Osteocyte (in vitro differentiated cells): ENCODE measurements at places on chromosomes 5 and 9.

DNA sequence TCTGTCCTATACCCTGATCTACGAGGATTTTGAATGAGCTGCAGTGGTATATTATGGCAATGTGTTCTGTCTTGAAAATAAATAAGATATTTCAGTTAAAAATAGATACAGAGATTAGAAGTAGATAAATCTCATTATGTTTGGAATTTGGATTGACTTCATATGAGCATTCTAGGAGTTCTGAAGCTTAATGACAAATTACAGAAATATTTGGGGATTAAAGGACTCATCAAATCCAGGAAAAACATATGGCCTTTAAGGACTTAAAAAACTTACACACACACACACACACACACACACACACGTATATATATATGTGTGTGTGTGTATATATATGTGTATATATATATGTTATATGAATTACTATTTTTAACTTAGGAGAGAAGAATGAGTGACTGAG is 446.9 kb upstream of the CD180 start:
- DNase-seq = no peak

DNA sequence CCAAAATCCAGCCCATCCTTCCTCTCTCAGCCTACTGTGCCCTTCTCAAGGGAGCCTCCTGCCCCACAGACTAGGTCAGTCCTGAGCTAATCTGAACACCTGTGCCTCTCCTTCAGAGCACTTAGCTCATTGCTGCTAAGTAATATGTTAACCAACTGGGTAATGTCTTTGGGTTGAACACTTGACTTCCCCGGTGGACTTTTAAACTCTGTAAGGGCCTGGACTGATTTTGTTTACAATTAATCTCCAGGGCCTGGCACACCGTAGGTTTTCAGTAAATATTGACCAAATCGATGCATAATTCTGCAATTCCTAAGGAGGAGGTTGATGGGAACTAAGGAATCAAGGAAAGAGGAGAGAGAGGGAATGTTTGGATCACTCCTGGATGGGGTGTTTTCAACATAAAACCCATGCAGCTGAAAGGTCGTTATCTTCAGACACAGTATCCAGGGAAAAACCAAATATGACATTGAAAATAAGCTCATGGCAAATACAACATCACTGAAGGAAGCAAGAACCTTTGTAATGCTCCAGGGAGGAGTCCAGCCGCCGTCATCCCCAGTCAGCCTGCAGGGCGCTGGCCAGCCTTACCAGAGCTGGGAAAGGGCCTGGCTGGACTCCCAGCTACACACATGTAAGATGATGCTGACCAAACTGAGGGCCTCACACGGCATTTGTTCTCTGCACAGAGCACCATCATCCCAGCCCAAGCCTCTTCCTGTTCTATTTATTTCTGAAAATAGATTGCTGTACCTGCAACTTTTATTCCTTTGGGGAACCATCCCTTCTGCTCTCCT is 166.3 kb downstream of the C5orf15 start:
- DNase-seq = no peak

- no peak for DNase-seq
These were observed 18.2 kb upstream of the DCP2 start for GRCh38 chr5:112958093-112959088.

DNA sequence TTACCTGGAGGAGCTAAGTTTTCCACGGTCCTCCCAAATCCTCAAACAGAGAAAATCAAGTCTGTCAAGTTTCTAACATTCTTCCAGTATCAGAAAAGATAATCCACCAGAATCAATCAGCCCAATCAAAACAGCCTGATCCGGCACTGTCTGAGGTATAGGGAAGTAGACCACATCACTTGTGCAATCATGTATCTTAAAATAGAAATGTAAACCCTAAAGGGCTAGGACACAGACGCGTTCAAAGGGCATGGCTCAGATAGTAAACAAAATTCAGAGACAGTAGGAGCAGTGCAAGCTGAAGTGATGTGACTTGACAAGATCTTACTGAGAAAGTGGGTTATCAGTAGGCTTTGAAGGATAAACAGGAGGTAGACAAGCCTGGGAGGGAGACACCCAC is 252.4 kb upstream of the DAPK1 start:
- no peak for DNase-seq

DNA sequence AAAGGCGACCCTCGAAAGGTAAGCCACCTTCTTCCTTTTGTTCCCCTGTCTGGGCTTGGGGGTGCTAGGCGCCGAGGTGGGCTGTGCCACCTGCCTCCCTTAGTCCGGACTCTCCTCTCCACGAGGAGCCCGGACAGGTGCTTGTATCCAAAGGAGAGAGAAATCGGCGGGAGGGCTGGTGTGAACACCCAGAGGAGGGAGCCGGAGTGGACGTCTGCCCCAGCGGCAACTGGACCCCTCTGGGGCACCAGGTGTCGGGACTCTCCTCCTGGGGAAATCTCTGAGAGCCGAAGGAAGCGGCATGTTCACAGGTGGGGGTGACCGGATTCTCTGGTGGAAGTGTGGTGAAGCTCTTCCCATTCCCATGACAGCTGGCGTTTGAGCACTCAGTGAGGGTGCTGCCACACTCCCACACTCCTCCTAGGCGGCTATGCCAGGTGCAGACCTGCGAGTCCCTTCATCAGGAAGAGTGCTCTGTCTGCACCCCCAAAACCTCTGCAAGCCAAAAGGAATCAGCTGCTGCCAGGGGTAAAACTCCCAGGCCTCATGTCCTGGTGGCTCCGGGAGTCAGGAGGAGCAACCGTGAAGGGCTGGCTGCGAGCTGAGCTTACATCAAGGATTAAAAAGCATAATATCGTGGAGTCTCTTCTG is 921 bp downstream of the KCNIP1 start:
- DNase-seq = no peak

GRCh38 chr9:103669296-103669695 is 424.8 kb upstream of the SMC2 start:
- DNase-seq = no peak

- no peak for DNase-seq
These were observed 83.4 kb downstream of the LPAR1 start for GRCh38 chr9:110954822-110955291.

DNA sequence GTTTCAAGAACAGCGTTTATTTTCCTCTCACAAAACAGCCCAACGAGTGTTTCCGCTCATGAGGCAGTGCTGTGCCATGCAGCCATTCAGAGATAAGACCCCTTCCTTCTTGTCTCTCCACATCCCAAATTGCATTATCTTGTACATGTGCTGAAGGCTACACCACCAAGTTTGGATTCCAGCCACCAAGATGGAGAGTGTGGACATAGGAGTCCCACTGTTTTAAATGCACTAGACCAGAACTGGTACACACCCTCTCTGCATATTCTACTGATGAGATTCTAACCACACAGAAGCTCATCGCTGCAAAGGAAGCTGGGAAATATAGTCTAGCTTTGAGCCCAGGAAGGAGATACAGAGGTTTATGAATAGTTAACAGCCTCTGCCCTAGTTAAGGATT is 509.4 kb downstream of the NFIB start:
- DNase-seq = no peak

DNA sequence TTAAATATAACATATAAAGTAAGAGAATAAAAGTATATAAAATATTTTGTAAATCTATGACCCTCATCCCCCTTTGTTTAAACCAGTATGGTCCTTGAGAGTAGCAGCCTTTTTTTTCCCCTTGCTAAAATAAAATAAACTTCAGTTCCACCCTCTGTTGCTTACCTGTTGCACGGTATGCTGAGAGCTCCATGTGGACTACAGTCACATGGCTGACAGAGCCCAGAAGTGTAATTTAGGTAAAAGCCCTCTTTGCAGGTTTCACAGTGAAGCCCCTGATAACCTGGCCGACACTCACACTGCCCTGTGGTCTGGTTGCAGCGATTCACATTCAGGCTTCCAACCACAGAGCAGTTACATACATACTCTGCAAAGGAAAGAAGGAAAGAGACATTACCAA is 55.1 kb downstream of the MEGF9 start:
- DNase-seq = no peak

DNA sequence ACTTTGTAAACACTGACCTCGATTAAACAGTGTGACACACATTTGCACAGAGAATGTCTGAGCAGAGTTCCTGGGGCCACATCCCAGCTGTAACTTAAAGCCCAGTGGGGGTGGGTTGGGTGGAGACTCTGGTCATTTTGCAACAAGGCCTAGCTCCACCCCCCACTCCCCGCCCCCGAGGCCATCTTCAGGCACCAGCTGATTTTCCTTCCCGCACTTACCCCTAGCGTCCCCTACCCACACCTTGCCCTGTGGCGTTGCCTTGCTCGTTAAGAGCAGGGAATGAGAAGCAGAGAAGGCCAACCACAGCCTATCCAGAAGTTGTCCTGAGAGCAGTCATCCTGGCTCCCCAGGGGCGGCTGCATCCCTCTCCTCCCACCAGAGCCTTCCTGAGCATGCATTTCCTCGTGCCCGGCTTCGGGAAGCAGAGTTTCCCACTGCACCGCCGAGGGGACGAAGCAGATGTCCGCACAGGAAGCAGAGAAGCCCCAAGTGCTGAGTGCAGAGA is 101.7 kb upstream of the SARDH start:
- no peak for DNase-seq

DNA sequence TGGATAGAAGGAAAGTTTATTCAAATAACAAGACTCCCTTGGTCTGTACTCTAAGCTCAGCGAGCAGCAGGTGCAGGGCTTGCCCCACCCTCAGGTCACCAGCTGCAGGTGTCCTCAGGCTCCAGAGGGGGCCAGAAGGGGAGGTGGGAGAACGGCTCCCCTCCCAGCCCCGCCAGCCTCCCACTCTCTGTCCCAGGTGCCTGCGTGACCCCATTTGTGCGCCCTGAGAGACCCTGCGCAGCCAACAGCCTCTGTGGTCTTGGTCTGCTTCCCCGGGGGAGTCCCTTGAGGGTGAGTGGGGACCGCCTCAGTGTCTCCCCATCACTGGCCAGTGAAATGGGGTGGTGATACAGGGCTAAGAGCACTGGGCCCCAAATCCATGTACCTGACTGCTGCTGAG is 62.3 kb upstream of the STXBP1 start:
- no peak for DNase-seq

DNA sequence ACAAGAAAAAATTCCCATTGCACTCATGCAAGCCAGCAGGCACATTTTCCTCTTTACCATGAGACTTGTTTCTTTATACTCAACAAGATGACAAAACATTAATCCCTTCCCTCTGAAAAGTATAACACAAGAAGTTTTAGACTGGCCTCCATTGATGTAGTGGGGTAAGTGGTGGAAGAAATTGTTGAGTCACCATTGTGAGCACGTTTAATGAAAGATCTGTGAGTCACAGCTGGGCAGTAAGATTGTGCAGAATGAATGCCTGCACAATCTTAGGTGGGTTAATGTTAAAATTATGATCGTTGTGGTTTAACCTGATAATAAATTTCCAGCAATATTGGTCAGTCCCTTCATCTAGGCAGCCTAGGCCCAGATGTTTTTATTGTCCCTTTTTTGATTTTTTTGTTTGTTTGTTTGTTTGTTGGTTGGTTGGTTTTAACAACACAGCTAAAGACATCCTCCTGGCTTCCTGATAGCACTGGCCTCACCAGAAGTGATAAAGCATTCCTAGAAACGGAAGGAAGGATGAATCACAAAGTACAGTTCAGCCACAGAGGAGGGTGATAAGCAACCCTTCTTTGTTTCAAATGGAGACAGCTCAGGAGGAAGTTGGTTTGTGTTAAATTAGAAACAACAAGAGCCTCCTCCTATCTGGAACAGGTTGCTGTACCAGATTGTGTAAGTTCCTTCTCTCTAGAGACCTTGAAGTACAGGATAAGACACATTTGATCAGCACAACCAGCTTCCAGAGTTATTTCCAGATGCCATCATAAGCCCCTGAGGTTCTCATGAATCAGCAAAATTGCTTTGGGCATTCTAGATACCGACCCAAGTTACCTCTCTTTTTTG is 40.3 kb downstream of the SLC24A2 start:
- DNase-seq = no peak

GRCh38 chr5:147930769-147931168 is 24.4 kb upstream of the C5orf46 start:
- no peak for DNase-seq

DNA sequence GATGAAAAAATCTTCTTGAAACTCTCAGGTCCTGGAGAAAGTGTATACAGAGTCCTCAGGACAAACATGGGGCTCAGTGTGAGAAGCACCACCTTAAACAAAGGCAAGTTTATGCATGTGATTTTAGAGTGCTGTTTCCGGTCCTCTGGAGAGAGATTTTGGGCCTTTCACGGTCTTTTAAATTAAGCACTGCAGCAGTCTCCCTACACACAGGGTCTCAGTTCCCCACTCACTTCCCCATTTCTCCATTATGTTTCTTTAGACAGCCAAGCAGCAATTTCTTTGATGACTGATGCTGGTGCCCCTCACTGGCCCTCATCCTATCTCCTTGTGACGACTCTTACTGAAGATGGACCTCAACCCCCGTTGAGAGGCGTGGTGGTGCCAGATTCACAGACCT is 220.2 kb upstream of the CLINT1 start:
- no peak for DNase-seq

DNA sequence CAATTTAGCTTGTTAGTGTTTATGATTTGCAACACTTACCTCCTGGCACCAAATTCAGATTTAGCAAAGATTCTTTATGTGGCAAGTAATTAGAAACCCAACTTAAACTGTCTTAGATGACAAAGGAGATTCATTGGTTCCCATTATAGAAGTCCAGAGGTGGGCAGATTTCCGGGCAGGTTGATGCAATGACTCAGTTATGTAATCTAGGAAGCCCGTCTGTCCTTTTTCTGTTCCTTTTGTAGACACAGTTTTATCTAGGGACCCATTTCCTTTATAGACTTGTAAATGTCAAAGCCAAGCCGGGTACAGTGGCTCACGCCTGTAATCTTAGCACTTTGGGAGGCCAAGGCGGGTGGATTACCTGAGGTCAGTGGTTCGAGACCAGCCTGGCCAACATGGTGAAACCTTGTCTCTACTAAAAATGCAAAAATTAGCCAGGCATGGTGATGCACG is 20.3 kb upstream of the ANKRD33B start:
- DNase-seq = no peak

GRCh38 chr5:83498585-83498984 is 27.0 kb downstream of the VCAN start:
- no peak for DNase-seq
